ENCODE measurements at places on chromosomes 7 and 10. TPM values are rescaled to one million over a fixed set of nuclear protein-coding genes. Genes with fewer than 3 reads are reported as not detected.
A peak's percentile ranks its signal among the peaks of the same experiment; 100 is the strongest.

- no peaks in the 10 kb centered on the region for H3K36me3 ChIP-seq
- no peak for DNase-seq
- no peaks in the 10 kb centered on the region for H3K4me1 ChIP-seq
- no peaks in the 10 kb centered on the region for H3K27me3 ChIP-seq
- no peak overlapping the region for H3K4me3 ChIP-seq
Measured at GRCh38 chr10:74557098-74557497, 269.3 kb upstream of the KAT6B start.

- no peak for DNase-seq
- H3K36me3 ChIP-seq = no peaks in the 10 kb centered on the region
- H3K4me1 ChIP-seq = no peaks in the 10 kb centered on the region
- H3K27ac ChIP-seq = no peak overlapping the region
- H3K4me3 ChIP-seq = no peak overlapping the region
Measured at GRCh38 chr7:123944395-123944794, 19.4 kb downstream of the SPAM1 start.

DNA sequence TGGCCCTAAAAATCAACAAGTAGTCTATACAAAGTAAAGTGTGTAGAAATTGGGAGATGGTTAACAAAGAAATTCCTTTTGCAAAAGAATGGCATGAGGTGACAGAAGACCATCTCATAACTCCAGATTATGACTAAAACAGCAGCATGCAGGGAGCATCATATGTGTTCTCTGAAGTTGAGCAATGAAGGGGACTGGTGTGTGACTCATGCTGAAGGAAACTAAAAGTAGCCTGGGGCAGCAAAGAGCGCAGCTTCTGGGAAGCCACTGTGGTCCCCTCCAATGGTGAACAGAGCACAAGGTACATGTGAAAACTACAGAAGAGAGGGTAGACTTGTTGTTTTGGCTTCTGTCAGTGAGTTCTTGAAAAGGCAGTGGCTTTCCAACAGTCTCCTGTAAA is 133.4 kb downstream of the MACC1 start:
- H3K27me3 ChIP-seq = no peaks in the 10 kb centered on the region
- H3K4me1 ChIP-seq = no peaks in the 10 kb centered on the region
- H3K36me3 ChIP-seq = no peaks in the 10 kb centered on the region
- peak overlapping the region; percentile 75 for H3K27ac ChIP-seq
- no peak overlapping the region for H3K4me3 ChIP-seq

DNA sequence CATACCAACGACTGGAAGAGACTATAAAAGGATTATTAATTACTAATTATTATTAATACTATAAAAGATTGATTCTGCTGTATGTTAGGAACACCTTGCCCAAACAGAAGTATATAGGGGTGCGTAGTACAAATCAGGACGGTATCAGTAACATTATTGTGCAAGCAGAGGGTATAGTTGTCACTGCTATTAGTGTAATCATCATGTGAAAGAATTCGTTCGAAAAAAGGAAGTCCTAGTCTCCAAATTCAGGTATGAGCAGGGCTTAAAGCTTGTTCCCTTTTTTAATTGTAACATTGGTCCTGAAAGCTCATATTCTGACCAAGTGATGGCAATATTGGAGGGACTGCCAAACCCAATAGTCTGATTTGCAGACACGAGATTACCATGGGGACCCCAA is 81.8 kb downstream of the THSD7A start:
- H3K4me3 ChIP-seq = no peak overlapping the region
- DNase-seq = no peak
- H3K36me3 ChIP-seq = no peaks in the 10 kb centered on the region

DNA sequence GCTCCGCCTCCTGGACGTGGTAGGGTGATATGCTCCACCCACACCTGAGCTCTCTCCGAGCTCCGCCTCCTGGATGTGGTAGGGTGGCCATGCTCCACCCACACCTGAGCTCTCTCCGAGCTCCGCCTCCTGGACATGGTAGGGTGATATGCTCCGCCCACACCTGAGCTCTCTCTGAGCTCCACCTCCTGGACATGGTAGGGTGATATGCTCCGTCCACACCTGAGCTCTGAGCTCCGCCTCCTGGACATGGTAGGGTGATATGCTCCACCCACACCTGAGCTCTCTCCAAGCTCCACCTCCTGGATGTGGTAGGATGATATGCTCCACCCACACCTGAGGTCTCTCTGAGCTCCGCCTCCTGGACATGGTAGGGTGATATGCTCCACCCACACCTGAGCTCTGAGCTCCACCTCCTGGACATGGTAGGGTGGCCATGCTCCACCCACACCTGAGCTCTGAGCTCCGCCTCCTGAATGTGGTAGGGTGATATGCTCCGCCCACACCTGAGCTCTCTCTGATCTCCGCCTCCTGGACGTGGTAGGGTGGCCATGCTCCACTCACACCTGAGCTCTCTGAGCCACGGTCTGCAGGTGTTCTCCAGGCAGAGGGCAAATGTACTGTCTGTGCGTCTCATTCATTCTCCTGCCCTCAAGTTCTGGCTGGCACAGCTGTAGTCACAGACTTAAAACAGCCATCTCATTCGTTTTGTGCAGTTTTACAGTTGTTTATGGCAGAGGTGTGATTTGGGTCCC is 252.4 kb downstream of the DIP2C start:
- H3K36me3 ChIP-seq = no peaks in the 10 kb centered on the region
- no peaks in the 10 kb centered on the region for H3K4me1 ChIP-seq
- no peak overlapping the region for H3K4me3 ChIP-seq
- H3K27me3 ChIP-seq = no peaks in the 10 kb centered on the region
- no peak for DNase-seq

- no peak overlapping the region for H3K27ac ChIP-seq
- no peaks in the 10 kb centered on the region for H3K36me3 ChIP-seq
- peaks cover 16% of the 10 kb centered on the region for H3K4me1 ChIP-seq
- no peak overlapping the region for H3K4me3 ChIP-seq
Measured at GRCh38 chr7:157016024-157016351, 5.5 kb upstream of the MNX1 start.

DYDC1 gene
- not detected for total RNA-seq

DNA sequence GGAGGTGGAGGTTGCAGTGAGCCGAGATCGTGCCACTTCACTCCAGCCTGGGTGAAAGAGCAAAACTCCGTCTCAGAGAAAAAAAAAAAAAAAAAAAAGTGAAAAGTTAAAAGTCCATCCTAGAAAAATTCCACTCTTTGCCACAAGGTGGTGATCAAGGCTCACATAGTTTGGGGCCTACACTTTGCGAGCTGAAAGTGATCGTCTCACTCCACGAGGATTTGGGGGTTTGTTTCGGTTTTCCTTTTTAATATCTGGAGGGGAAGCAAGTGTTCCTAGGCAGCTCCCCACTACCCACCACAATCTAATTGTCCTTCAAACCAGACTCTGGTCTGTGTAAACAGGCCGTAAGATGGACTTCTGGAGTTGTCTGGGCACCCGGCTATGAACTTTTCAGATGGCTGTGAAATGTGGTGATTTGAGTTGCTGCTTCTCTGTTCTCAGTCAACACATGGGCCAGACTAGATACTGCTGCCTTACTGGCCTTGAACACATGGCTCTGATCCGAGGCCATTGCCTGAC is 27.1 kb downstream of the PRLHR start:
- no peak overlapping the region for H3K27ac ChIP-seq
- no peaks in the 10 kb centered on the region for H3K36me3 ChIP-seq
- DNase-seq = peak; percentile 81
- H3K4me1 ChIP-seq = no peaks in the 10 kb centered on the region
- H3K4me3 ChIP-seq = no peak overlapping the region
- H3K27me3 ChIP-seq = no peaks in the 10 kb centered on the region

DNA sequence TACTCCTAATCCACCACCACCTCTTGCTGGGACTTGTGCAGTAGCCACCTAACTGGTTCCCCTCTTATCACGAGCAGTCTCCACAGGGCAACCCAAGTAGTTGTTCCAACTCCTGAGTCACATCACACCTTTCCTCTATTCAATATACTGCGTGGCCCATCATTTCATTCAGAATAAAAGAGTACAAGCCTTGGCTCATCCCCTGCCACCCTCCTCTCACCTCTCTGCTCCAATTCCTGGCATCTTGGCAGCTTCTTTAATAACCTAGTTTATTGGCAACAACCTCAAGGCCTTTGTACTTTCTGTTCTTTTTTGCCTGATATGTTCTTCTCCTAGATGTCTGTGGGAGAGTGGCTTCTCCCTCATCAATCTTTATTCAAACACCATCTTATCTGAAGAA is 199.4 kb downstream of the KIAA1217 start:
- peaks cover 2% of the 10 kb centered on the region for H3K4me1 ChIP-seq
- H3K4me3 ChIP-seq = no peak overlapping the region
- no peaks in the 10 kb centered on the region for H3K27me3 ChIP-seq
- H3K27ac ChIP-seq = no peak overlapping the region

GRCh38 chr10:73750819-73751218 is 6.6 kb downstream of the SEC24C start:
- no peak for DNase-seq
- H3K27ac ChIP-seq = no peak overlapping the region
- no peaks in the 10 kb centered on the region for H3K27me3 ChIP-seq
- H3K36me3 ChIP-seq = no peaks in the 10 kb centered on the region

SRGN gene
- 0.68 TPM for total RNA-seq

GRCh38 chr7:149644754-149645153 is 128.6 kb downstream of the ZNF467 start:
- no peak overlapping the region for H3K27ac ChIP-seq
- H3K4me1 ChIP-seq = no peaks in the 10 kb centered on the region
- H3K27me3 ChIP-seq = no peaks in the 10 kb centered on the region
